Smooth muscle cell of the brain vasculature (primary cell): ENCODE measurements at places on chromosomes 5 and 9.

- DNase-seq, result no peak
Observed at GRCh38 chr9:90939351-90939750, 137.7 kb downstream of the SYK start.

DNA sequence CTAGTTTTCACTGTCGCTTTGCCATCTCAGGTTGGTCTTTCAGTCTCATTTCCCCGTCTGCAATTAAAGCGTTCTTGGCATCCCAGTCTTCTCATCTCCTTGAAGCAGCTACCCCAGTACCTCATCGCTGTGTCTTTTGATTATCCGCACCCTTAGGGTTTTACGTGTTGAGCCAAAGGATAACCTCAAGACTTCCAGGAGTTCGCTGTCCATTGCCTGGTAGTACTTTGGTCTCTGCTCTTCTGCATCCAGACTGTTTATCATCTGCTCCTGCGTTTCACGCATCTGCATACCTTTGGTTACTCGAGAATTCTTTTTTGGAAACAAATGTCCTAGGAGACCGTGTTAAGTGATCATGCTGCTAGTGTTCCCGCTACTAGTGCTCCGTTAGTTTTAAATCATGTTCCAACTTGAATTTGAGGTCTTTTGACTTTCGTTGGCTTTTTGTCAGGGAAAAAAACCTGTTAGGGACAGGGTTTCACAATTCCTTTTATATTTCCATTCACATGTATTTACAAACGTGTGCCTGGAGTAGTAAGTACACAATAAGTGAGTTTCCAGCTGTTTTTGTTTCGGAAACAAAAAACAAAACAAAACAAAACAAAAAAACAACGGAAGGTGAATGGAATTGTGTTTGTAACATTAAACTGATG lies 888 bp downstream of the RABGAP1 start:
- no peak for DNase-seq

- DNase-seq, result no peak
Observed at GRCh38 chr9:130583271-130583670, 3.9 kb downstream of the FUBP3 start.

- DNase-seq, result no peak
Observed at GRCh38 chr9:127522727-127523126, 71.4 kb downstream of the LRSAM1 start.

DNA sequence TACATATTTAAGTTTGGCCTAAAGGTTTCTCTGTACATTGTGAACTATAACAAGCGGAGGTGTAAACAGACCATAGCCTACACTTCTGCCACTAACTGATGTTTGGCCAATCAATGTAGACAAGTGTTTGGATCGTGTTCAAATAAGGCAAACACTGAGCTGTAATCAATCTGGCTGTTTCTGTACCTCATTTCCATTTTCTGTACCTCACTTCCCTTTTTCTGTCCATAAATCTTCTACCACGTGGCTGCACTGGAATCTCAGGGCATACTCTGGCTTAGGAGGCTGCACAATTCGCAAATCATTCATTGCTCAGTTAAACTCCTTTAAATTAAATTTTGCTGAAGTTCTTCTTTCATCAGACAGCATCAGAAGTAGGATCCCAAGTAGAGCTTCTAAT lies 140.9 kb downstream of the SLC25A46 start:
- no peak for DNase-seq

- no peak for DNase-seq
Observed at GRCh38 chr5:63686938-63687337, 275.3 kb downstream of the HTR1A start.

GRCh38 chr5:134642931-134643530 lies 5.6 kb upstream of the SEC24A start:
- DNase-seq, result no peak

GRCh38 chr5:149117970-149118369 lies 23.3 kb upstream of the ABLIM3 start:
- DNase-seq, result no peak
